ENCODE measurements at places on chromosomes 11 and 22.
A peak's percentile ranks its signal among the peaks of the same experiment; 100 is the strongest.

- H3K4me3 ChIP-seq: no peak overlapping the region
- H3K27ac ChIP-seq: peak overlapping the region; percentile 0
- peaks cover 97% of the 10 kb centered on the region for H3K36me3 ChIP-seq
- H3K4me1 ChIP-seq: peaks cover 40% of the 10 kb centered on the region
Observed at GRCh38 chr11:8691601-8692000, 9.0 kb downstream of the RPL27A start.

DNA sequence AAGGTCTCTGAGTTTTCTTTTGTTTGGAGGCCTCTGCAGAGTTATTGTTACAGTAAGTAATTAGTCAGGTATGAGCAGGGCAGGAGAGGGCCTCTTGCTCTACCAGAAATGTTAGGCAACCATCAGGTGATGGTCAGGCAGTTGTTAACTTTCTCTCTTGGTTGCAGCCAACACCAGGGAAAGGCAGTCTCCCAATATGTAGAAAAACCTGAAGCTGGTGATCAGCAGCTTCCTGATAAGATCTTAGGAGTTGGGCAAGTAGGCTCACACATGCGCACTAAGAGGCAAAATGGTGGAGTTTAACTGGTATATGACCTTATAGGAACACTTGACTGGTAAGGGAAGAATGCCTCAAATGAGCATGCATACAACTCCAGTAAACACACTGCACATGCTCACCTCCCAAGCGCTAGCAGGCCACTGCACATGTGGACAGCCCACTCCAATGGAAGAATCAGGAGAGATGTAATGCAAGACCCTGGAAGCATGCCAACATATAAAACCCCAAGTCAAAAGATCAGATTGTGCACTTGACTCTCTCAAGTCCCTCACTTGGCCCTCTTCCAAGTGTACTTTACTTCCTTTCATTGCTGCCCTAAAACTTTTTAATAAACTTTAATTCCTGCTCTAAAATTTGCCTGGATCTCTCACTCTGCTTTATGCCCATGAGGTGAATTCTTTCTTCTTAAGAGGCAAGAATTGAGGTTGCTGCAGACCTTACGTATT, 23.7 kb upstream of the SLC35F2 start:
- no peaks in the 10 kb centered on the region for H3K4me1 ChIP-seq
- H3K27ac ChIP-seq: no peak overlapping the region
- no peak overlapping the region for H3K4me3 ChIP-seq
- DNase-seq: no peak
- H3K27me3 ChIP-seq: peaks cover 9% of the 10 kb centered on the region

DNA sequence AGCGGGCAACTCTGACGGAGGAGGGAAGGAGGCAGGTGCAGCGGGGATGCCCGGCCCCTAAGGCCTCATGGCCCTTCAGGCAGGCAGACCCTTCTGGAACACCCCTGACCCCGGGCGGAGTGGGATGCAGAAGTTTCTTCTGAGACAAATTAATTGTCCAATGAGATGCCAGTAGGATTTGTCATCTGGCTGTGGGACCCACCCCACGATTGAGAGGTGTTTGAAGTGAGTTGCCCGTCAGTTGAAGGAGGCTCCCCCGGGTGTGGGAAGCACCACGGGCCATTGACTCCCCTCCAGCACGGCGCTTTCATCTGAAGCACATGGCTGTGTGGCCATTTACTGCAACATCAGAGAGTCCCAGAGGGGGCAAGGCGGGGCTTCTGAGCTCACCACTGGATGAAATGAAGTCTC, 527.8 kb downstream of the BRD1 start:
- DNase-seq: no peak
- H3K4me3 ChIP-seq: no peak overlapping the region
- no peak overlapping the region for H3K27ac ChIP-seq
- H3K4me1 ChIP-seq: no peaks in the 10 kb centered on the region

DNA sequence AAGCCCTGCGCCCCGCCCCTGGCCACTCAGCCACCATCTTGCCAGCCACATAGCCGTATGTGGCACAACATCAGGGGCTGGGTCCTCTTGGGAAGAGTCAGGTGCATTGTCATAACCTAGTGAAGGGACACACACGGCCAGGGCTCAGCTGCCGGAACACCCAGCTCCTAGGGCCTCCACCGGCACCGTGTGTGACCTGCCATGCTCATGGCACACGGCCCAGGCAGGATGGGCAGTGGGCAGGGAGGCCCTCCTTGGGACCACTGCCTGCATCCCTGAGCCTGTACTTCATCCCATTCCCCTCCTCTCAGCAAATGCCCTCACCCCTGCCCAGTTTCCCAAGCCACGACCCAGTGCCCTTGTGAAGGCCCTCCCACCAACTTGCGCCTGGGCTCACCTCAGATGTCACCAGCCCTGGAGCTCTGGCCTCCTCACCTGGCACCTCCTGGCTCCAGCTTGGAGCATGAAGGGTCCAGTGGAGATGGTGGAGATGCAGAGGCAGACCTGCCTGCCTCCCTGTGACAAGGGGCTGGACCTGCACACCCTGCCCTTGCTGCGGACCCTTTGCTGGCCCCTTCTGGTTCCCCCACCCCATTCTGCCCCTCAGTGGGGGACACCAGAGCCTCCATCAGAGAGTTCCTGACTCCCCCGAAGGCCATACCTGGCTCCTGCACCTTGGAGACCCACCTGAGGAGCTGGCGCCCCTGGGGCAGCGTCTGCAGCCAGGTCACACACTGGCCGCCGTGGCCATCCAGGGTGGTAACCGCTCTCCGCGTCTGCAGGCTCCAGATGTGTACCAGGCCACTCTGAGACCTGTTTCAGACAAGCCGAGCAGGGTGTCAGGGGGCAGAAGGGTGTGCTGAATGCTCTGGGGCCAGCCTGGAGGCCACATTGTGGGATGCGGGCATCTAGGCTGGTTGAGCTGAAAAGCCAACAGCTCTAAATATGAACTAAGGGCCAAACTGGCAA, 34.5 kb downstream of the GNB1L start:
- H3K27ac ChIP-seq: no peak overlapping the region
- peaks cover 2% of the 10 kb centered on the region for H3K4me1 ChIP-seq
- H3K36me3 ChIP-seq: peaks cover 3% of the 10 kb centered on the region

GRCh38 chr11:11588891-11589290, 32.9 kb downstream of the GALNT18 start:
- H3K27me3 ChIP-seq: no peaks in the 10 kb centered on the region
- no peaks in the 10 kb centered on the region for H3K4me1 ChIP-seq
- H3K36me3 ChIP-seq: no peaks in the 10 kb centered on the region
- no peak for DNase-seq
- no peak overlapping the region for H3K4me3 ChIP-seq

DNA sequence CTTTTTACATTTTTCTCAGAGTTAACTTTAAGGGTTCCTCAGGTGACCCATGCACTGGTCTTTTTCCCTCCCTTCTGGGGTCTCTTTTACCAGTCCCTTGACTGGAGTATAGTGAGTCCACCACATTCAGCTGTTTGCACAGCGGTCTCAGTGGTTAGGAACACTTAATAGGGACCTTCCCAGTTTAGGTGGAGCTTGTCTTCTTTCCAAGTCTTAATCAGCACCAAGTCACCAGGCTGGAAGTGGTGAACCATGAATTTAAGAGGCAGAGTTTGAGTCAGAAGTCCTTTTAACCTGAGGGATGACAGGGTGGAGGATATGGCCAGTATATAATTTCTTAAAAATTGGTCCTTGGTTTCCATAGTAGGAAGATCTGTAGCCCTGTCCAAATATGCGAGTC, 349.7 kb upstream of the MPPED2 start:
- H3K27ac ChIP-seq: no peak overlapping the region
- no peak overlapping the region for H3K4me3 ChIP-seq
- no peak for DNase-seq
- no peaks in the 10 kb centered on the region for H3K4me1 ChIP-seq

Measured in activated T-cell treated with anti-CD3 and anti-CD28 coated beads, Interleukin-2, amount 50 U/mL, for 24 hours (primary cell).